ENCODE measurements at places on chromosomes 1 and 21.

- peak; percentile 46 for DNase-seq
Measured at GRCh38 chr1:205488074-205488723, 16.3 kb upstream of the CDK18 start.

DNA sequence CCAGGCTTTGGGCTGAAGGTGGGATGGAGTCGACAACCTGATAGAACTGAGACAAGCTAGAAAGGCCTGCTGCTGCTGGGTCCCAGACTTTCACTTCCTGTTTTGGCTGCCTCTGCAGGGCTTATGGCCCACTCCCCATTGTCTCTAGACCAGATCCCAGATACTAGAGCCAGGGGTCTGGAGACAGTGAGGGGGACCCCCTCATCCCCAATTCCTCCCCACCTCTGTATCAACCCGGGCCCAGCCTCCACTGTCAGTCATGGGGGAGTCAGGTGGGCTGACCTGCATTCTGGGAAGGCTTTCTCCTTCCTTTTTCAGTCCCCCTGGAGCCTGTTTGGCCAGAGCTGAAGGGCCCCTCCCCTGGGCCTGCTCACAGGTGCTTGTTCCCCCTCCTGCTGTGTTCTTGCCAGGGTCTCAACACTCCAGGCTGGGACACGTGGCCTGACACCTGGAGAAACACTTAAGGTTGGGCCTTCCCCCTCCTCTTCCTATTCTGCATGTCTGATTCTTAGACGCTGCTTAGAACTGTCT is 18.0 kb upstream of the ETV3L start:
- DNase-seq = no peak

GRCh38 chr1:9687120-9687873 is 35.8 kb downstream of the PIK3CD start:
- peak; percentile 65 for DNase-seq

GRCh38 chr1:202942426-202942825 is 15.4 kb upstream of the KLHL12 start:
- no peak for DNase-seq

- no peak for DNase-seq
Measured at GRCh38 chr1:2129256-2129943, 65.2 kb downstream of the FAAP20 start.

- DNase-seq = no peak
Measured at GRCh38 chr1:43551396-43551888, 20.8 kb downstream of the PTPRF start.

DNA sequence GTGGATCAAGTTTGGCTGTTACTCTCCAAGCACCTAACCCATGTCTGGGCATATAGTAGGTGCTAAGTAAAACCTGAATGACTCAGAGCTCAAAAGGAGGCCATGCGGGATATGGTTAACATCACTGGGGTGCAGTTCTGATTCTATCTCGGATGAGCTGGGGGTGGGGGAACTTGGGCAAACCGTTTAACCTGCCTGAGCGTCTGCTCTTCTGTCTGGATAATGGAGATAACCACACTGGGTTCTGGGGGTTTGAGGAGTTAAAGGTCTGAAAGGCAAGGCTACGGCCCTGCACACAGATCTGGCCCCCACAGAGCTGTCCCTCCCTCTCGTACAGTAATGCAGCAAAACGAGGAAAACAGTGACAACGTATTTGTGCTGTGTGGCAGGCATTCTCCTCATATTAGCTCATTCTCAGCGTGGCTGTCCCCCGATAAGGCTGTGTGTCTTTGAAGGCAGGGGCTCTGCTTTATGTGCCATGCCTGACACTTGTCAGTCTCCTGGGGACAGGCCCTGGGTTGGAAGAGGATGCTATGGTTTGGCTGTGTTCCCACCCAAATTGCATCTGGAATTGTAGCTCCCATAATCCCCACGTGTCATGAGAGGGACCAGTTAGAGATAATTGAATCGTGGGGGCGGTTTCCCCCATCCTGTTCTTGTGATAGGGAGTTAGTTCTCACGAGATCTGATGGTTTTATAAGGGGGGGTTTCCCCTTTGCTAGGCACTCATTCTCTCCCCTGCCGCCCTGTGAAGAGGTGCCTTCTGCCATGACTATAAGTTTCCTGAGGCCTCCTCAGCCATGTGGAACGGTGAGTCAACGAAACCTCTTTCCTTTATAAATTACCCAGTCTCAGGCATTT is 6.8 kb upstream of the ALDH4A1 start:
- peak; percentile 46 for DNase-seq

GRCh38 chr1:48236716-48237470 is 14.4 kb downstream of the SLC5A9 start:
- no peak for DNase-seq

GRCh38 chr1:228334226-228334935 is 72.3 kb downstream of the TRIM11 start:
- DNase-seq = no peak

DNA sequence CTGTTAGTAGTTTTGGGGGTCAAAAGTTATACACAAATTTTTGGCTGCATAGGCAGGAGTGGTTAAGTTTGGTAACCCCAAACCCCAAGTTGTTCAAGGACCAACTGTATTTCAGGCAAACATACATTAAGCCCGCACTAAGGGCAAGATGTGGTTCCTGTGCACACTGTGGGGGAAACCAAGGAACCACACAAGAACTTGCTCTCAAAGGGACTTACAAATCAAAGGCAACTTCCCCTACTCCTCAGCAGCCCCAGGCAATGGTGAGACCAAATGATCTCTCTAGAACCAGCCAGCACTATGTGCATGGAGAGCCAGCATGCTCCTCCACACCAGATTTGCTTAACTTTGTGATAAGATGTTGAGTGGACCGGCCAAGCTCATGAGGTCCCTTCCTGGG is 35.3 kb downstream of the PACC1 start:
- DNase-seq = no peak

GRCh38 chr1:181423301-181423918 is 59.9 kb upstream of the CACNA1E start:
- peak; percentile 25 for DNase-seq

DNA sequence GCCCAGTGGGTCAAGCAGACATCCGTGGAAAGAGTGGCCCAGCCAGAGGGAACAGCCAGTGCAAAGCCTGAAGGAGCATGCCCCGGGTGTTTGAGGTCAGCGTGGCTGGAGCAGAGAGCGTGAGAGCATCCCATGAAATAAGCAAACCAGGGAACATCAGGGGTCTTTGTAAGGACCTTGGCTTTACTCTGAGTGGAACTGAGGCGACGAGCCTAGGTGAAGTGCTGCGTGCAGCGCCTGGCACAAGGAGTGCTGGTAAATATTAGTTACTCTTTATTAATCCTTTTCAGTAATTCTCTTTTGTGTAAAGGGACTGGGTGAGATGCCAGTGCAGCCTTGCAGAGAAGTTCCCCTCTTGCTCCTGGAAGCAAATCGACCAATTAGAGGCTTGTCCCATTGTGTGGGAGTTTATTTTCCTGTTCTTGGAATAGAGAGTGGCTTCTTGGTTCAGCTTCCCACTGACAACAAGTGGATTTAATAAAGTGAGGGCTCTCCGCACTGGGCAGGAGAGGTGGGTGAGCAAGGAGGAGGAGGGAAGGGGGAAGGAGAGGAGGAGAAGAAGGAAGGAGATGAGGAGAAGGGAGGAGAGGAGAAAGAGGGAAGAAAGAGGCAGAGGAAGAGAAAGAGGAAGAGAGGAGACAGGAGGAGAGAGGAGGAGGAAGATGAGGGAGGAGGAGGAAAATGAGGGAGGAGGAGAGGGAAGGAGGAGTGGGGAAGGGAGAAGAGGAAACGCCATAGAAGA is 37.6 kb upstream of the DISP3 start:
- DNase-seq = no peak

DNA sequence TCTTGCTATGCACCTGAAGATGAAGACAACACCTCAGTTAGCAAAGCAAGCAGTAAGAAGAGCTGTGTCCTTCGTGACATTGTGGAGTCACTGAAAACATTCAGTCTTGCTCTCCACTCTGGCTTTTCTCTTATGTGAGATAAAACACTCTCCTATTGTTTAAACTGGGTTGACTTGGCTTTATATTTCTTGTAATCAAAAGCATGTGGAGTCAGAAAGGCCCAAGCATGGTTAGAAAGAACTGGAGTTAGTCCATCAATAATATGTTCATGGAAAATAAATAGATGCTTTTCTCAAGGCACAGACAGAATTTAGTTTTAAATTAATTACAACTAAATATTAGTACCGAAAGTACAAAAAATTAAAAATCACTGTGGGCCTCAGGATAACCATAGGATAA is 61.7 kb downstream of the UBE2U start:
- DNase-seq = no peak

- no peak for DNase-seq
Measured at GRCh38 chr1:232440325-232441035, 189.5 kb downstream of the SIPA1L2 start.

DNA sequence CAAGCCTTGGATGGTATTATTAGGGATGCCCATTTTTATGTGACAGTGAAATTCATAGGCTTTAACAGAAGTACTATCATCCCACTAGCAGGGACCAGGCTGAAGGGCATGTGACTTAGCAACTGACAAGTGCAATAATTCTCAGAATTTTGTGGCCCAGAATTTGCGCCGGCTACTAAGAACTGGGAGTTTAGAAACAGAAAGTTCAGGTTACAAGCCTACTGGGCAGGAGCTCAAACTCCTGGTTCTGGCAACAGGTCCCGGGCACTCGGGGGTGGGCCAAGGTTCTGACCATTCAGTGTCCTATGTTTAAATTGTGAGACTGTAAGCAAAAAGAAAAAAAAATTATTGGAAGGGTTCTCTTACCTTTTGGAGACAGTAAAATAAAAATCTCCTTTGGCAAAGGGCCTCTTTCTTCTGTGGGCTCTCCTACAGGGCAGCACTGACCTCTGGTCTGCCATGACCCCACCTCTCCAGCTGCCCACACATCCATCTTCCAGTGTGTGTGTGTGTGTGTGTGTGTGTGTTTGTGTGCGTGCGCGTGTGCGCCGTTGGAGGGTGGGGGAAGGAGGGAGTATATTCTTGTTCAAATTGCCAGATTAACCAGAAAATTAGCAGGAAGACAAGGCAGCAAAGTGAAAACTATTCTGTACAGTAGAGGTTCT is 26.1 kb downstream of the IRF2BP2 start:
- no peak for DNase-seq

DNA sequence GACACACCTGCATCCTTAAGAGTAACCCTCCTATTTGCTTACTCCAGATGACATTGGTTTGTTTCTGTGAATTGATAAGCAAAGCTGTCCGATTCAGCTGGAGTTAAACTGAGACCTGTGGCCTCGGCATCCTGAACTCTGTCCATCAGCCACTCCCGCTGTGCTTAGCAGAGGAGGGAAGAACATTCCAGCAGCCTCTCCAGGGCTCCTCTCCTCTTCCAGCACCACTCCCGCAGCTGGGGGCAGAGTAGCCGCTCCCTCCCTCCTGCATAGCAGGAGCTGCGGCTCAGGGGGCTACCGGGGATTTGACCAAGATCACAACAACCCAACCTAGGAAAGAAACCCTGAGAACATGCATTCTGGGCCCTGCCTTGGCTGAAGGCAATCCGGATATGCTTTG is 8.8 kb downstream of the LRRC38 start:
- DNase-seq = no peak

- DNase-seq = peak; percentile 34
Measured at GRCh38 chr1:207868251-207868773, 42.6 kb downstream of the CD34 start.

DNA sequence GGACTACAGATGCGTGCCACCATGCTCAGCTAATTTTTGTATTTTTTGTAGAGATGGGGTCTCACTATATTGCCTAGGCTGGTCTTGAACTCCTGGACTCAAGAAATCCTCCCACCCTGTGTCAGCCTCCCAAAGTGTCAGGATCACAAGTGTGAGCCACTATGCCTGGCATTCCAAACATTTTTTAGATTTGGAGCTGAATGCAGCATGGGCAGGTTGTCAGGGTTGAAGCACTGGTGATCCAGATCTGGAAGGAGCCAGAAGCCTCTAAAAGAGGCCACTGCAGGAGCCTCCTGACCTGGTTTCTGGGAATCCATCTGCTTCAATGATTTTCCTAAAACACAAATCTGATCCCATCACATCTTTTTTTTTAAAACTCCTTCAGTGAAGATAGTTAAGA is 1.8 kb upstream of the CTPS1 start:
- no peak for DNase-seq

DNA sequence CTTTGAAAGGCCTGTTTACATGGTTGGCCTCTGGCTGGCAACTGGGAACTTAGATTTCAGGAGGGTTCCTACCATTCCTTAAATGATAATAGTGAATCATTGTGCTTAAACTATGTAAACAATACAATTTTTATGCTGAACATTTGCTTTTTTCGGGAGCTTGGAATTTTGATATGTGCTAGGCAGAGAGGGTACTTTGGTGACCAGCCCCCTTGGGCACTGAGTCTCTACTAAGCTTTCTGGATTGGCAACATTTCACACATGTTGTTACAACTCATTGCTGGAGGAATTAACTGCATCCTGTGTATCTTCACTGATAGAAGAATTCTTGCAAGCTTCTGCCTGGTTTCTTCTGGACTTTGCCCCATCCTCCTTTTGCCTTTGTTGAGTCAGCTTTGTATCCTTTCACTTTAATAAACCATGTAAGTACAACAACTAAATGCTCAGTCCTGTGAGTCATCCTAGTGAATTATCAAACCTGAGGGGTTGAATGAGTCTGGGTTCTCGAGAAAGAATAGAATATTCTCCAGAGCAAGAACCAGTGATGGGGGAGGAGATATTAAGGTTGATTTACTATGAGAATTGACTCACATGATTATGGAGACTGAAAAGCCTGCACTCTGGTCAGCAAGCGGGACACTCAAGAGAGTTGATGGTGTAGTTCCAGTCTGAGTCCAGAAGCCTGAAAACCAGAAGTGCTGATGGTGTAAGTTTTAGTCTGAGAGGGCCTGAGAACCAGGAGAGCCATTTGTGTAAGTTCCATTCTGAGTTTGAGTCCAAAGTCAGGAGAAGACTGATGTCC is 3.1 kb upstream of the SLC16A4 start:
- DNase-seq = no peak

- DNase-seq = no peak
Measured at GRCh38 chr1:33032126-33032869, 4.4 kb downstream of the AK2 start.

DNA sequence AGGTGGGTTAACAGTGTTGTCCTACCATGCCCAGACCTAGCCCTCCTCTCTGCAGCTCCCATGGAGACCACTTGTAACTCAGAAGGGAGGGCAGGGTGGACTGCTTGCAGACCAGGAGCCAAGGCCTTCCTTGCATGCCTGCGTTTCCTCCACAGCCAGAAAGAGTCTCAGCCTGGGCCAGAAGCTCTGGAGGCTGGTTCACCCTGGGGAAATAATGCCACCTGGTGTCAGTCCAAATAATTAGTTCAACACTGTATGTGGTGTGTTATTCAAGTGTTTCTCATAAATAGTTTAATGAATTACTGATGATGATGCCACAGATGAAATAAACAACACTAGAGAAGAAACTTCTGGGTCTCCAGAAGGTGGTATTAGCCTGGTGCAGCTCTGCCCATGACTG is 16.9 kb upstream of the VANGL1 start:
- no peak for DNase-seq

GRCh38 chr1:187862506-187862905 is 1033.8 kb downstream of the PLA2G4A start:
- DNase-seq = no peak

DNA sequence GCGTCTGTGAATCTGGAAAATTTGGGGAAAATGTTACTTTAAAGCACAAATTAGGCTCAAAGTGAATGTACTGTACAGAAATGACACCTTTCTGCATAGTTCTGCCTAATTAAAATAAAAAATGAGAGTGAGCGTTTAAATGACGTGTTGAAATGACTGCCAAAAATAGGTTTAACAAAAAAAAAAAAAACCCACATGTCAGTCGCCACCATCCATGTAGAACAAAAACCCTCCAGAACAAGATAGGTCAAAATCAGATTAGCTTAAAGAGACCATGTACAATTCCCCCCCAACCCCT is 745 bp downstream of the PARP1 start:
- DNase-seq = no peak

GRCh38 chr1:3402258-3403010 is 52.0 kb upstream of the ARHGEF16 start:
- no peak for DNase-seq

- no peak for DNase-seq
Measured at GRCh38 chr1:212196355-212196754, 88.9 kb upstream of the PPP2R5A start.

All from stimulated activated CD4-positive, alpha-beta T cell treated with anti-CD3 and anti-CD28 coated beads, Interleukin-4, amount 100 ng/mL, for 24 hours (primary cell).